NCI-H510A treated with DMSO at 0.1 percent for 48 hours (cell line): ENCODE measurements at places on chromosomes 6 and 20.

DNA sequence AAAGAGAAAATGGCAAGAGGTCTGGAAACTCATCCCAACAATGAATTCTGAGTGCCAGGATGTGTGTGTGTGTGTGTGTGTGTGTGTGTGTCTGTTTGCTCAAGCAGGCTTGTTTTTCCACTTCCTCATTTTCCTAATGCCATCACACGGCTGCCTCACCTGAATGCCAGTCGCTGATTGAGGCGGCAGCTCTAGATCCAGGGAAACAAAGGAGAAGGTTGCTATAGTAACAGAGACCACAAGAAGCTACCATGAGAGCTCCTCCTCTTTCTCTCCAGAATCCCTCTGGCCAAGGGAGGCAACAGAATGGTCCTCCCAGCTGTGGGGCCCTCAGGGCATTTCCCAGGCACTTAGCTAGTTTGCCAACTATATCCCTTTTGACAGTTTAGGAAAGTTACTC lies 241.1 kb upstream of the TSHZ2 start:
- no peak for DNase-seq

GRCh38 chr20:14956538-14956937 lies 619.1 kb upstream of the FLRT3 start:
- DNase-seq: no peak

DNA sequence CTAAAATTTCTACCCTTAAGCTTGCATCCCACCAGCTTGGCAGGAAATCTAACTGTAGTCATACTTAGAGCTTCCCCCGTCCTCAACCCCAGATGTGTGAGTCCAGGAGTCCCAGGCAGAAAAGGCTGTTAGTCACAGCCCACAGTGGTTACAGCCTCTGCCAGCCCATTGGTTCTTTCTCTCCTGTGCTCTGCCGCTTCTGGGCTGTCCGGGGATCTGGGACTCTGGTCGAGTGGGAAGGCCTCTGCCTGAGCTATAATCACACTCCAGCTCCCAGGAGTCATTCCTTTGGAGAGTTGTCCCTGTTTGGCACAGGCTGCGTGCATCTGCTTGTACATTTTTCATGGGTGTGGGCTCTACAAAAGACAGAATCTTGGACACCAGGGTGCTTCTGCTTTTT lies 45.6 kb upstream of the FYN start:
- DNase-seq: no peak

- no peak for DNase-seq
Observed at GRCh38 chr6:44188819-44189218, 27.9 kb upstream of the MYMX start.

DNA sequence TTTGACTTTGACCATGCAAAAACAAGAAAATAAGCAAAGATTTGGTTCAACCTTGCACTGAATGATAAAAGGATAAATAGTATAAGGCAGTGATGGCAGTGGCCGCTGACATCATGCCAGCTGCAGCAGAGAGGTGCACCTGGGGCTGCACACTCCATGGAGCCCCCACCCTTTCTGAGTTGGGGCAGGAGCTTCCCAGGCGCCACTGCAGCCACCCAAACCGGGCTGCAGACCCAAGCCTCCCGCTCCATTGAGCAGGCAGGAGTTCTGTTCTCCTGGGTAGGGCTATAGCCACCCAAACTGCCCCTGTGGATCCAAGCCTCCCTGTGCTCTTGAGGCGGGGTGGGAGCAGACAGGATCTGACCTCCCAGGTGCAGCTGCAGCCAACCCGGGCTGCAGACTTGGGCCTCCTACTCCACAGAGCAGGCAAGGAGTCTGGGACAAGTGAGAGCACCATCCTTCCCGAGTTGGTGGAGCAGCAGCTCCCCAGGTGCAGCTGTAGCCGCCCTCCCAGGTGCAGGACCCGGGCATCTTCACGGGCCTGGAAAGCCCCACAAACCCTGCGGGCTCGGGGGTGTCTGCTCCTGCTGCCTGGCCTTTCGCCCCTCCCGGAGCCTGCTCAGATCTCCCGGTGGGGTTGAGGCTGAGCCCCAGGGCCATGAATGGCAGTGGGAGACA lies 537.9 kb downstream of the TENT5A start:
- no peak for DNase-seq

- no peak for DNase-seq
Observed at GRCh38 chr6:127851197-127851596, 49.7 kb downstream of the THEMIS start.

DNA sequence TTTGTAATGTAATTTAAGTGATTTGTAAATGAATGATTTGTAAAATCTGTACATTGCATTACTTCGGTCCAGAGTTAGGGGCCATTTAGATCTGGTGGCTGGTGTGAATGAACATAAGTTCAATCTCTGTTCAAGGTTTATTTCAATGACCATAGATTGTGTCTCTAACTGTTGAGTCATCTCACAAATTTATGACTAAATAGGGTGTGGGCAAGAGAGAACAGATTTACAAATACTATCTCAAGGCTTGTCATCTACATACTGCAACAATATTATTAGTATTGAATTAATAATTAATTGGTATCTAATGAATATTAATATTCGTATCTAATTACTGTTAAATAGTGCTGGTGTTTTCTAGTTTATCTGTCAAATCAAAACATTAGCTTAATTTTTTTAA lies 115.3 kb upstream of the EDN1 start:
- no peak for DNase-seq
